ENCODE measurements at places on chromosomes 2 and 18. TPM values are rescaled to one million over a fixed set of nuclear protein-coding genes. Genes with fewer than 3 reads are reported as not detected.

Gene SLC14A1
- total RNA-seq = 3.1 TPM

Gene FBLN7
- 1.8 TPM for total RNA-seq

Gene GRP
- total RNA-seq = not detected

Gene DAW1
- total RNA-seq = not detected

Gene SAG
- not detected for total RNA-seq

Gene NMUR1
- total RNA-seq = 0.89 TPM

Gene CRYGD
- not detected for total RNA-seq

Gene PSD4
- 385 TPM for total RNA-seq

Gene DGUOK
- total RNA-seq = 71.6 TPM

Gene SPATA3
- not detected for total RNA-seq

GRCh38 chr2:160303527-160303926 lies 103.5 kb upstream of the ITGB6 start:
- DNase-seq = no peak

GRCh38 chr2:145339646-145340045 lies 819.7 kb upstream of the ZEB2 start:
- DNase-seq = no peak

GRCh38 chr2:180524499-180524898 lies 455.9 kb upstream of the UBE2E3 start:
- DNase-seq = no peak

DNA sequence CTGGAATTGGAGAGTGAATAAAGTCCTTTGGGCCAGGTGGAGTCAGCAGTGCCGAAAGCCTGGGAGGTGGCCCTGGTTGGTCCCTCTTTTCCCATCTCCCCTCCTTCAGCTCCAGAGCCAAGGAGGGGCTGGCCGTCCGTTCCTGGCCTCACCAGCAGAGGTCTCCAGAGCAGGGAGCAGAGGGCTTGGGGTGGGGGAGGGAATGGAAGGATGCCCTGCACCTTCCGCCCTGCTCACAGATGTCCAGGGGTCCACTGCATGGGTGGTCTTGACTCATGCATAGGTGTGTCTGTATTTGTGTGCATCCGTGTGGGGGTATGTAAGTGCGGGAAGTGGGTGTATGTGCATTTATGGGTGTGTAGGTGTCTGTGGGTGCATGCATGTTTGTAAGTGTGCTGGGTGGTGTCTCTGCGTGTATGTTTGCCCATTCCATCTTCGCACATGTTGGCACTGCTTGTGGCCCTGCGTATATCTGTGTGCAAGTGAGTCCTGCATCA lies 201.8 kb downstream of the ZFP36L2 start:
- peak; percentile 45 for DNase-seq

GRCh38 chr18:13624563-13625237 lies 101.7 kb downstream of the FAM210A start:
- DNase-seq = no peak

DNA sequence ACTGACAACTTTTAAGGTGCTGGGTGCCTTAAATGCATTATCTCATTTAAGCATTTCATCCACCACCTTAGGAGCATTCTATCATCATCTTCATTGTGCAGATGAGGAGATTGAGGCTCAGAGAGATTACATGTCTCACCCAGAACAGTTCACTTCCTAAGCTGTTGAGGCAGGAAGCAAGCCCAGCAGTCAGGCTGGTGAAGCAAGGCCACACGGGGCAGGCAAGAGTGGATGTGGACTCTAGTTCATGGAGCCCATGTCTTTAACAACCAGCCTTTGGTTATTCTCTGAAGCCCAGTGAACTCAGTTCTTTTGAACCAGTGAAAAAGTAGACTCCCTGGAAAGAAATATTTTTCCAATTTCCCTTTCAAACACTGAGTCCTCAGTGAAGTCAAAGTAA lies 294.8 kb upstream of the MGAT5 start:
- DNase-seq = no peak

DNA sequence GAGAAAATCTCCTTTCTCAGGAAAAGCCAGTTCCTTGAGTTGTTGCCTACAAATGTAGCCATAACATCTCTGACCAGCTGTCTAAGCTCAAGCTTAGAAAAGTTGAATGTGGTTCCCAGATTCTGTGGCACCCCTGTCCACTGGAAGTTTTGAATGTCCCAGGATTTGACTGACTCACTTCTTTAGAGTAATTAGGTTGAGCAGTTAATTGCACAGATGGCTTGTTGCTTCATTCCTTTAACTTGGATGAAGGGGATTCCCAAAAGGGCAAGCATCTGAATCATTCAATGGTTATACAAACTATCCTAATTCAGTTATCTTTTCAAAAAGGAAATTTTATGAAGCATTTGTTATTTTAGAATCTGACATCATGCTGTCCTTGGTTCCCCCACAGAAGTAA lies 374.7 kb downstream of the LNPK start:
- DNase-seq = no peak

DNA sequence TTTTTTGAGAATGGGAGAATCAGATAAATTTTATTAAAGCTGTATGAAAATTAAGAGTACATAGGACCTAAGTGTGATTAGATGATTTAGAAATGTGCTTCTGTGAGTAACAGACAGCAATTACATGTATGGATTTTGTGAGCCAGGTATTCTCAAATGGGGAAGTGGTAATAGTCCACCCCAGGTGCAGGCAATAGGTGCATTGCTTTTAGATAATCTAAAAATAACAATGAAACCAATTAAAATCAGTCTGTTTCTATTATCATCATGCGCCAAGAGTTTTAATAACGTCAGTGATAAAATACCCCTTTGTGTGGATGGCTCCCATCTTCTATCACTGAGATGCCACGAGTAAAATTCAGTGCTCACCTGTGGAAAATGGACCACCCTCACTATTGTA lies 265.3 kb downstream of the RNF144A start:
- DNase-seq = no peak

DNA sequence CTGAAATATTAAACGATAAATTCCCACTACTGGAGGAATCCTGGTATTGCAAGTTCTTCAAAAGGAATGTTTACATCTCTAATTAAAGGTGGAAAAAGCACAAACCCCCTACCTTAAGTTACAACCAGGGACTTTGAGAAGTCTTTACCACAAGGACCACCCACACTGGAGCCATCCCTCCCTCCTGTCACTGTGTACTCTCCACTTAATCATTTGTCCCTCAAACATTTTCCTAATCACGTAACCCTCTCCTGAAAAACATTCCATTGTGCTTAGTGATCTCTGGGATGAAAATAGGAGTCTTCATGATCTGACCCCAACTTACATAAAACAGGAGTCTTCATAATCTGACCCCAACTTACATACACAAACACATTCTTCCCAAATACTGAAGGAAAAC lies 85.7 kb downstream of the SUCLG1 start:
- DNase-seq = no peak

DNA sequence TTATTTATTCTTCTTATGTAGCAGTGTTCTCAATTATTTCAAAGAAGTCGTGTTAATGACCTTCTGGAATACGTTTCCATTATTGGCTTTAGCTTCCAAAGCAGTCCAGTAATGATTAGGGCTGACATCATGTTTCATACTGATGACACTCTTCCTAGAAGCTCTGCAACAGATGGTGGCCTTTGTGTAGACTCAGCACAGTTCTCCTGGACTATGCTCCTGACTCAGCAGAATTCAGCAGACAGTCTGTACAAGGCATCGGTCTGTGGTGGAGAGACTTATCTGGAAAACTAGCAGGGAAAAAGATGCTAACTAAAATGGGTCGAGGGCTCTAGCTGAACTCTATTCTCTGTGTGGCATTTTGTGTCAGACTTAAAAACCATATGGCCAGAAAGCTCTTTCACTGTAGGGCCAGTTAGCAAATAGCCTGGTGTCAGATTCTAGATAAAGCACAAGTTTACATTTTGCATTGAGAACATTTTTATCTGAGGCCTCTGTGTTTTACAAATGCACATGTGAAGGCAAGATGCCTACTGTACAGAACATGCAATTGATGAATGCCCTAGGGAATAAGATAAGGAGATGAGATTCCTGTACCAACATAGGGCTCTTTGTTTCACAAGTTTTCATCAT lies 35.1 kb downstream of the GULP1 start:
- no peak for DNase-seq

- peak; percentile 55 for DNase-seq
These were observed 69.3 kb downstream of the MARCO start for GRCh38 chr2:119011162-119011909.

DNA sequence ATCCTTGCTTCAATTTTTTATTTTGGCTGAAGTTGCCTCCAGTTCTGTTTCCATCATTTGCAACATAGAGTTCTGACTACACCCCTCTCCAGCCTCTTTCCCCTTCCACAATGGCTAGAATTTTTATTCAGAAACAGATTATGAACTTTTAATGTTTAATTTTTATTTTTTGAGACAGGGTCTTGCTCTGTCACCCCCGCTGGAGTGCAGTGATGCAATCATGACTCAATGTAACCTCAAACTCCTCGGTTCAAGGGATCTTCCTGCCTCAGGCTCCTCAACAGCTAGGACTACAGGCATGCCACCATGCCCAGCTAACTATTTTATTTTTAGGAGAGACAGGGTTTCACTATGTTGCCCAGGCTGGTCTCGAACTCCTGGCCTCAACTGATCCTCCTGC lies 2.8 kb downstream of the NTSR2 start:
- DNase-seq = no peak

DNA sequence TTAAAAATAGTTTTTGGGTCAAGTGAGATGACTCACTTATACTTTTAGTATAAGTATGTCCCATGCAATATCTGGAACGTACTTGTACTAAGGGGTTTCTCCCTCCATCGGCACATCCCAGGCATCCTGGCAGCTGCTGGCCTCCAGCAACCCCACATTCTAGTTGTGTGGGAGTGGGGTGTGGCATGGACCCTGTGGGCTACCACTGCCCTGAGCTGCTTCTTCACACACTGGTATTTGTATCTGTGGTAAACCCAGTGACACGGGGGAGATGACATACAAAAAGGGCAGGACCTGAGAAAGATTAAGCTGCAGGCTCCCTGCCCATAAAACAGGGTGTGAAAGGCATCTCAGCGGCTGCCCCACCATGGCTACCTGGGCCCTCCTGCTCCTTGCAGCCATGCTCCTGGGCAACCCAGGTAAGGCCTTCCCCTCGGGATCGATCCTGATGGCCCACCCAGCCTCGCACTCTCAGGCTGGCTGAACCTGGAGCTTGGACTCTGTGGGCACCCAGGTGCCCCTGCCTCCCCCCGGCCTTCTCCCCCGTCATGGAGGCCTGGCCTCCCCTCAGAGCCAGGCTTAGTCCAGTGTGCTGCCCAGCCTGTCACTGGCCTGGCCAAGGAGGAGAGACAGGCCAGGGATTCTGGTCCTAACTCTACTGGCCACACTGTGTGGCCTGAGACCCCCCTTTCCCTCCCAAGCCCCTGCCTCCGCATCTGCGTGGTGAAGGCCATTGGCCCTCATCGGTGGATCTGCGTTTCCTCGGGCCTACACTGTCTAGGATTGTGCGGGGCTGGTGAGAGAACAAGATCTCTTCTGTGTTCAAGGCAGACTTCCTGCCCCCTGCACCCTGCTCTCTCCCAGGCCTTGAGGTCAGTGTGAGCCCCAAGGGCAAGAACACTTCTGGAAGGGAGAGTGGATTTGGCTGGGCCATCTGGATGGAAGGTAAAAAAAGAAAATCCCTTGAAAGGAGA lies at the start of gene GNLY:
GNLY (plus strand) TSS at position 307 of the 974 bp plus-strand sequence; CDS start at position 368, 61 bp downstream.
- no peak for DNase-seq

Data from activated naive CD8-positive, alpha-beta T cell treated with anti-CD3 and anti-CD28 coated beads, Interleukin-2, amount 10 ng/mL, durations not matched to agents 7 days and 5 days (primary cell).